ENCODE measurements at places on chromosomes 6 and 20.

DNA sequence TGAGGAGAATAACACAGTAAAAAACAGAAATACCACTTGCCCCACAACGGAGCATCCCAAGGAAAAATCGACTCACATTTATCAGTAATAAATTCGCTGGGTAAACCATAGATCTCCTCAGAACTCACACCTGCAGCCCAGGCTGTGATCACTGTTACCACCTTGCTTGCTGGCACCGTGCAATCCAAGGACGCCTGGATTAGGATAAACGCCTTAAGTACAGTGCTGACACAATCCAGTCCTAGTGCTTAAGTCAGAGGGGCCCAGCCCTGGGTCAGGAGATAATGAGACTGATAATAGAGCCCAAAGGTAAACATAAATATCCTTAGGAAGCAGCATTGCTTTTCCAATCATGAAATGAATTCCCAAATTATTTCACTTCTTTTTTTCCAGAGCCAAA lies 62.5 kb downstream of the EPB41L2 start:
- DNase-seq, result no peak

GRCh38 chr20:10492065-10492464 lies 57.0 kb downstream of the SLX4IP start:
- no peak for DNase-seq

DNA sequence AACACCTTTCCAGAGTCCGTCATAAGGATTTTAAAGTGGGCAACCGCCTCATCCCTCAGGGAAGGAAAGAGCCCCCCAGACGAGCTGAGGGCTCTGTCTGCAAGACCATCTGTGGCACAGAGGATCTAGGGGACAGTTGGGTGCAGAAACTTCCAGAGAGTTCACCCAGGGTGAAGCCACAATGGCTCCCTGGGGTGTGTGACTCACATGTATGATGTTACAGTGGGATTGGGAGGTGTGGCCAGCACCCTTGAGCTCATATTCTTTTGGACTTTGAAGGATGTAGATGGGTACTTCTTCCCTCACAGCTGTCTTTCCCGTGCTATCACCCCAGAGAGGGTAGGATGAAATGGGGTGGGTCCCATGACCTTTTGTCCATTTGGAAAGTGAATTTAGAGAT lies 95.5 kb downstream of the NCR2 start:
- DNase-seq, result no peak

GRCh38 chr20:32966881-32967781 lies 37.1 kb downstream of the SUN5 start:
- DNase-seq, result peak; percentile 45

DNA sequence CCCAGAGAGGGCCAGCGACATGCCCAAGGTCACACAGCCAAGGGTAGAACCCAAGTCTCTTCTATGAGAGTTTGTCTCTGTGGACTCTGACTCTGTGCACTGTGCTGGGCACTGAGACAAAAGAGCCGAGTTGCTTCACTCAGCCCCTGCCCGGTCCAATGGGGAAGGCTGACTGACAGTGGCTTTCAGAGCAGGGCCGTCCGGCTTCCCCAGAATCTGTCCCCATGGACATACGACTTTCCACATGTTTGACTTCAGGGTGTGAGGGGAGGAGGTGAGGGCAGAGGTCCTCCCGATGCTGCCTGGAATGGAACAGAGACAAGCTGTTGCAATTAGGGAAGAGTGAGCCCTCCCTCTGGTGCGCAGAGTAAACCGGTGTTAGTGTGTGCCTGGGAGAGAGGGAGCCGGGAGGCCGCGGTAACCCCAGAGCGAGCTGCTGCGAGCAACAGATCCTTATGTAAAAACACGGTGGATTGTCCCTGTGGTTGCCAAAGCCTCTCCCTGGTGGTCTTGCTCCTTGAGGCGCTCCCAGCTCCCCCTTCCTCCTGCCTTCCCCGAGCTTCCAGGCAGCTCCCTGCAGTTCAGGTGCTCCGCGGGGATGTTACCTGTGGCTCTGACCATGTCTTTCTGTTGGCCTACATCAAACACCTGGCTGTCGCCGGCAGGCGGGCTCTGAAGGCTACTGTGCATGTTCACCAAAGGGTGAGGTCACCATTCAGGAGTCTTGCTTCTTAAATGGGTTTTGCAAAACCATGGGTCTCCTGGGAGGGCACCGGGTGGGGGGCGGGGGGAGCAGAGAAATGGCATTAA lies 672 bp downstream of the SIRPA start:
- no peak for DNase-seq

DNA sequence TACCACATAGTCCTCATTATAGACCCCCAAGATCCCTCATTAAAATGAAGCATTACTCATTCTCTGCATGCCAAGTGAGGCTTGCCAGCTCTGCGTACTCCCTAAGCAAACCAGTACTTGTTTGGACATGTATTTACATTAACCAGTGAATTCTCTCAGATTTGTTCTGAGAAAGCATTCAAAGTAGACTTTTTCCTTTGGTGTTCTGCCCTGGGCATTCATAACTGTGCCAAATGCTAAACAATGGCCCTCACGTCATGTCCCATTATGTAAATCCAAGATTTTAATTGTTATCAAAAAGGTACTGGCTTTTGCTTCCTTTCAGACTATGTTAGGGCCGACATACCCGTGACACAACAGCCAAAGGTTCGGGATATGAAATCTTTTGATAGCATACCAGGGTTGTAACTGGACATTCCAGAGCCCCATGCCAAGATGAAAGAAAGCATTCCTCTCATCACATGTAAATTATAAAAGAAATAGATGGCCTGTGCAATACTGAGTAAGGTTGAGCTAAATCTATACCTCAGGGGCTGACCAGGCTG lies 164.2 kb downstream of the ADAT2 start:
- no peak for DNase-seq

DNA sequence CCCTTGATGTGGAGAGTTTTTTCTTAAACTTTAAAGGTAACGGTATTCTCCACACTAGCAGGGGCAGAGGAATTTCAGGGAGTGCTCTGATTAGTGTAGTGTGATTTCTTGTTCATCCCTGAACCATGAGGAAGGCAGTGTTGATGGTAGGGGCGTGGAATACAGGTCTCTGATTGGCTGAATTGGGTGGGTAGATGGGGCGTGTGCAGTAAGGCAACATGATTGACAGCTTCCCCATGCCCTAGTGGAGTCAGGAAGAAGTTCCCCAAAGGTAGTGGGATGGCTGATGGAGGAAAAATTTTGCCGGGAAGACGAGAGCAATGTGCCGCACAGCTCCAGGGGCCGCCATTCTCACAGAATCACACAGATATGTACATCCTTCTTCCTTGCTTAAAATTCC lies 97.4 kb upstream of the SALL4 start:
- no peak for DNase-seq

DNA sequence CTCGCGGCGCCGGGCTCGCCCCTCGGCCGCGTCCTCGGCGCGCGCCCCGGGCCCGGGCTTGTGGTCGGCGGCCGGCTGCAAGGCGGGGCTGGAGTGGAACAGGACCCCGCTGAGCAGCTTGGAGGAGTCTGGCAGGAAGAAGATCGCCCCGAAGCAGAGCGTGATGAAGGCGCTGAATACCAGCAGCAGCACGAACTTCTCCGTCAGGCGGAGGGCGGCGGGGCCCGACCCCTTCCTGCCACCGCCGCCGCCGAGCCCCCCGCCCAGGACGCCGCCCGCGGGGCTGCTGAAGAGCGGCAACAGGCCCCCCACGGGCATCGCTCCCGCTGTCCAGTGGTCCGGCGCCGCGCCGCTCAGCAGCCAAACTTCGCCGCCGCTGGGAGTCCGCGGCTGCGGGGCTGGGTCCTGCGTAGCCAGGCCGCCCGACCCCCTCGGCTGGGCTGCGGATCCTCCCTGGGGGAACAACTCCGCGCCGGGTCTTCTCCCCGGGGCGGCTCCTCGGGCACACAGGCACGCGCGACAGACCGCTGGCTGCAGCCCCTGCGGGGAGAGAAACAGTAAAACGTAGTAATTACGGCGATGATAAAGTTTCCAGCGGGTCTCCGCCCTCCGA lies 707 bp downstream of the MAN1A1 start:
- DNase-seq, result peak; percentile 16

DNA sequence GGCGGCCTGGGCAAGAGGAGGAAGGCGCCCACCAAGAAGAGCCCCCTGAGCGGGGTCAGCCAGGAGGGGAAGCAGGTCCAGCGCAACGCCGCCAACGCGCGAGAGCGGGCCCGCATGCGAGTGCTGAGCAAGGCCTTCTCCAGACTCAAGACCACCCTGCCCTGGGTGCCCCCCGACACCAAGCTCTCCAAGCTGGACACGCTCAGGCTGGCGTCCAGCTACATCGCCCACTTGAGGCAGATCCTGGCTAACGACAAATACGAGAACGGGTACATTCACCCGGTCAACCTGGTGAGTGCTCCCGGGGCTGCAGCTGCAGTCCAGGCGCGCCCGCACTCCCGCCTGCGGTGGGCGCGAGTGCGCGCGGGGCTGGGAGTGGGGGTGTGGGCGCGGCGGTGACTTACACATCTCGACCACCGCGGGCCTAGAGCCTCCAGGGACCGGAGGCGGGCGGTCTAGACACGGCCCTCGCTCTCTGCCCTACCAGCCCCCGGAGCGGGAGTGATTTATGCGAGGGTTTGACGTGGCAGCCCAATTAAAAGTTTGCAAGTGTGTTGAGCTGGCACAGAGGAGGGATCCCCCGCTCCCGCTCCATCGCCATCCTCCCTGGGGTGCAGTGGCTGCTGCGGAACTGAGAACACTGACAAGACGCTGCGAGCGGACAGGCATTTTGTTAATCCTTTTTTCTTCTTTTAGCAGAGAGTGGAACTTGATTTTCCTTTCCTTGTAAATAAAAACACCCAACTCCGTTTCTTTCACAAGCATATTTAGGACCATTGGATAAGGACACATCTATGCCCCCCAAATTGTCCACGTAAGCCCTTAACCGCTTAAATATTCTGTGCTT lies 867 bp downstream of the TCF21 start:
- DNase-seq, result no peak

DNA sequence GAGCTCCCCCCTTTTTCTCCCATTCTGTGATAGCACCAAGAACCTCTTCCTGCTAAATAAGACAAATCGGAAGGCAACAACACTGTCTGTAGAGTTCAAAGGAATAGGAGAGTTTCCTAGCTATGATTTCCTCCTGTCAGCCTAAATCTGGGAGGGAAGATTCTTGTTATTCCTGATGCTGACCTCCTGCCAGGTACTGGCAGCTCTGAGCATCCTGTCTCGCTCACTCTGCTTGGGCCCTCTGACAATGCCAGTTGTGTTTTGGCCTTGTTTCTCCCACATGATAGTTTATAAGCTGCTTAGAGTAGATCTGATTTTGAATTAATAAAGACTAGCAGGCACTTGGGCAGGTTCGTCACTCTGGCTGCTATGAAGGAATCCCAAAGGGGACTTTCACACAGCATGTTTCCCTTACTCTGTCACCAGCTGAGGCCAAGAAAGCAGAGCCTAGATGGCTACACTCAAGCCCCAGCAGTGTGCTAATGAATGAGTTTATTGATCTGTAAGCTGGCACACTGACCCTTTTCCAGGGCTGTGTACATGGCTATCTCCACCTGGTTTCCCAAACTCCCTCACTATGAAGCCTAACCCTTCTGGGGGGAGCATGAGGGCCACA lies 52.3 kb downstream of the UQCC1 start:
- DNase-seq, result no peak

GRCh38 chr6:137829641-137830083 lies 37.4 kb upstream of the TNFAIP3 start:
- no peak for DNase-seq

DNA sequence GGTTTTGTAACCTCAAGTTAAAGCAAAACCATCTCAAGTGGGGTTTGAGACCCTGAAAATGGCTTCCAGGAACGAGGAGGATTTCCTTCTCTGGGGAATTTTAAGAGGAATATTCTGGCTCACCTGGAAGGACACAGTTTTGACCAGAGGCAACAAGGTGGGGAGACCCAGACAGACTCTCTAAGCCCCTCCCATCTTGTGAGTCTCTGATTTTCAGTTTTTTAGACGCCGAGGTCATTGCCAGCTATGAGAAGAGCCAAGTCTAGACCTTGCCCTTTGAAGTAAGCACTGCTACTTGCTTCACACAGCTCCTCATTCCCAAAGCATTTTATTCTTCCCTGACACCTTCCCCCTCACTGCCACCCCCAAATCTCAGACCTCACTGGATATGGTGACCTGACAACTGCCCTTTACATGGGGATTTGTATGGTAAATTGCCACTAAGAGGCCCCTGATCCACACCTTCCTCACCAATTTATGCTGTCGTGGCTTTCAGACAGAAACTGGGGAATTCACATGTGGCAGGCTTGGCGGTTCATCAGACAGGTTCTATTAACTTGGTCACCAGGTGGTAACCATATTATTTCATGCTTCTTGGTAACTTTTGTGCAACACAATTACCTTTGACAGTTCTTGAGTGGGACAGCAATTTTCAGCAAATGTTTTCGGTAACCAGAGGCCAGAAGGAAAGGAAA lies 116.2 kb downstream of the ISM1 start:
- no peak for DNase-seq

- no peak for DNase-seq
Observed at GRCh38 chr20:49851231-49851705, 38.6 kb downstream of the SLC9A8 start.

GRCh38 chr20:4925842-4926530 lies 75.3 kb downstream of the SLC23A2 start:
- no peak for DNase-seq

- DNase-seq, result no peak
Observed at GRCh38 chr20:62816884-62817873, at the start of gene COL9A3. Gene COL9A3 (plus strand): TSS chr20:62817050. CDS start chr20:62817065, 15 bp downstream.
